ENCODE measurements at places on chromosomes 12 and 14.
A peak's percentile ranks its signal among the peaks of the same experiment; 100 is the strongest.

DNA sequence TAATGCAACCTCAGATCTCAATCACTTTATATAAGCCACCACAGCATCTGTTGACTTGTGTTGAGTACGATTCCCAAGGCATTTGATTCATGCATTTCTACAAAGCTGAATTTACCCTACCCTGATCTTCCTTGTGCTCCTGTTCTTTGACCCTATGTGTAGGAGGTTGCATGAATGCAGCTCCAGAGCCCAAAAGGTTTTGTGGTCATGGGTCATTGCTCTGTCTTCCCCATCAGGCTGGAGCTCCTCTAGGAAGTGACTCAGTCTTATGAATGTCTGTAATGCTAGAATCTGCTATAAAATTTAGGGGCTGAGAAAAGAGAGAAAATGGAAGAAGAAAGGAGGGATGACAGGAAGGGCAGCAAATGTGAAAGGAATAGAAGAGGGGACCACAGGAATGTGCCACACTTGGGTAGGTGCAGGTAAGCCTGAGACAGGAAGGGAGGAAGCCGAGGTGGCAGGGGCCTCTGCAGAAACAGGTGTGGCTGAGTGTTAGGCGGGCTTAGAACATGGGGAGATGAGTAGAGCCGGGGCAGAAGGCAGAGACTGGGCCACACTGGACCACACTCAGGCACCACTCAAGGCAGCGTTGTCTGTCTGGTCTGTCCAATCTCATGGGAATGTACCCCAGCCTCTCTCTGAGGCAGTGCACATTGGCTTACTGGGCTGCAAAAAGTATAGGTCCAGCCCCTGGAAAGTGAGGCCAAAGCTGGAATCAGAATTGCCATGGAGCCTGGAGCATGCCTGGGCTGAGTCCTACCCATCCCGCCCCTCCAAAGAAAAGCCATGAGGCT, 334.1 kb downstream of the BCL11B start:
- no peak for DNase-seq

- no peak for DNase-seq
Observed at GRCh38 chr12:92237762-92238523, 92.3 kb upstream of the BTG1 start.

DNA sequence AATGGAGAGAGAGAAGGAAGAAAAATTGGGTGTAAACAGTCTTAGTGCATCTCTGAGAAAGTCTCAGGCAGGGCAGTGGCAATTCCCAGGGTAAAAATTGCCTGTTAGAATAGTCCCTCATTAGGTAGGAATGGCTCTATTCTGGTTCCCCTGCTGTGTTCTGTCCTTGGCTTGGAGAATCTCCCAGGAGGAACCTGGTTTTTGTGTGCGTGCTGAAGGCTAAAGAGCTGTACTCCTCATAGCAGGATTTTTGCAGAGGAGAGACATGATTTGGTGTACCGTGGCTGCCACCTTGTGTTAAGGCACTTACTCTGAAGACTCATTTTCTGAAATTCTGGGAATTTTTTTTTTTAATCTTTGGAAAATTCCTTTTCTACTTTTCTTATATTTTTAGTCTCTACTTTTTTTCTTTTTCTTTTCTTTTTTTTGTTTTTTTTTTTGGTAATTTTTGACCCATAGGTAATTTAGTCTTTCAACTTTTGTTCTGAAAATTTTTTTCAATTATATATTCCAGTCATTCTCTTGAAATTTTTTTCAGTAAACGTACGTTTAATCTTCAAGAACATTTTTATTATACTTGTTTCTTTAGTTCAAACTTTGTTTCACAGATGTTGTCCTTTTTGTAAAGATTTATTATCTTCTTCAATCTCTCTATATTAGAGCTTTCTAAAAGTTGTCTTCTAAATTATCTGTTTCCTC, 63.8 kb downstream of the FBXO33 start:
- DNase-seq: no peak

- peak; percentile 42 for DNase-seq
Observed at GRCh38 chr14:69317102-69317755, 57.3 kb downstream of the GALNT16 start.

DNA sequence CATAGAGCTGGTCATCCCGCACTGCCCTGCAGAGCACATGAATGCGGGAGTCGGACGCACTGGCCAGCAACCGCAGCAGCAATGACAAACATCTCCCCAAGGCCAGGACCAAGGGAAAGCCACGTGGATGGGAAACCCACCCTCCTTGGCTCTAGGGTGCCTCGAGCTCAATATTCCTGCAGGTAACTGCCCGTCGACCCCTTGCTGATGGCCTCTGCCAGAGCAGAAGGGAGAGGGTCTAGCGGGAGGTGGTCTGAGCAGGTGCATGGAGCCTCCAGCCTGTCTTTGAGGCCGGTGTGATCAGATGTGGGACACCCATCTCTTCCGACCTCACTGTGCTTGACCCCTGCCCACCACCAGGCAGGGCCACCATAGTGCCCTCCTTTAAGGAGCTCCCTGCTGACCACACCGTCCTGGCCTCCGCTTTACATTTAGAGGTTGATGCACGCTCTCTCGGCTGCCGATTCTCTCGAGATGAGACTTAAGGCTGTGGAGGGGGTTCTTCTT, 89.7 kb downstream of the PIWIL1 start:
- peak; percentile 27 for DNase-seq

DNA sequence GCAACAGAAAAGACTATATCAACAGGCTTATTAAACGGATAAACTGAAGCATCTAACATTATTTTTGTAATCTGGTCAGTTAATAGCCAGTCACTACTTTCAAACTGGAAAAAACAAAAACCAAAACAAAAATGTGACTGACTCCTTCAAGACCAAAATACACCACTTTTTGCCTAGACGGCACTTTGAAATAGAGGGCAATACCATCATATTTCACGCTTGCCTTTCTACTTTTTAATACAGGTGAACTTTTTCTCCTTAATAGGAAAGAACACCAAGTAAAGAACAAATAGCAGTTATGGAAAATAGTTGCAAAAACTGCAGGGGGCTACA, 550 bp upstream of the NUP107 start:
- DNase-seq: no peak

DNA sequence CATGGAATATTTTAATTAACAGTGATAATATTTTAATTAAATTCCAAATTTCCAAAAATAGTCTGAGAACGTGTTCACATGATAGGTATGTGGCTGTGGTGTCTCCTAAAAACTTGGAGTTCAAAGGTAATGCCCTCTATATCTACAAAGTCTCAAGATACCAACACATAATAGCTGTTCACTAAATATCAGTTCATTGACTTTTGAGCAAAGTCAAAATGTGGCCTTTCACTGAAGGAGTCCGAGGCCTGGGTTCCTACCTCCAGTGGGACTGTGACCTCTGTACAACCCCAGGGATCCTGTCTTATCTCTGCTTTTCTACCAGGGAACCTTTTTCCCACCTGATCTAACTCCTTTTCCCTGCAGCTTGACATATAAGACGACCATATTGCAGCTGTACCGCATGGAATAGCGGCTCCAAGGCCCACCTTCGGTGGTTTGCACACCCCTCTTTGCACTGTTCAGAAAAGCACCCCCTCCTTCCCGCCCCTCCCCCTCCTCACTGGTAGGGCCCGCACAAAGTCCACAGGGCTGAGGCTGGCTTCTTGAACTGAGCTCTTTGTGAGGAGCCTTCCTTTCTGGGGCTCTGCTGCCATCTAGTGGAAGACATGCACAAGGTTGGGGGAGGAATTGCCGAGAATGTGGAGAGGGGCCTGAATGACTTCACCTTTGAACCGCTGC, 3.1 kb downstream of the CCND2 start:
- DNase-seq: peak; percentile 73

DNA sequence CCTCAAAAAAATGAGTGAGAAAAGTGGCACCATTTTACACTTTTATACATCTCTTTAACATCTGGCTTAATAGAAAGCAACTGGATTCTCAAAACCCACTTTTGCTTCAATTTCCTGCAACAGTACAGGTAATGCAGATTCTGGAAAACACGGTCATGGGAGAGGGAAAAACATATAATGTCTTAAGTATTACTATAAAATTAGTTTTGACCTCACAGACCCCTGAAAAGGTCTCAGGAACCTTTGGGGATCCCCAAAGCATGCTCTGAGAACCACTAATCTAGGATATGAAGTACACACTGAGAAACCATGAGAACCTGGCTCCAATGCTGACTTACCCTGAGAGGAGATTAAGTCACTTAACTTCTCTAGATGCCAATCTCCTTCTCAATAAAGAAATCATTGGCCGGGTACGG, 64.7 kb downstream of the PPP2R5E start:
- no peak for DNase-seq

DNA sequence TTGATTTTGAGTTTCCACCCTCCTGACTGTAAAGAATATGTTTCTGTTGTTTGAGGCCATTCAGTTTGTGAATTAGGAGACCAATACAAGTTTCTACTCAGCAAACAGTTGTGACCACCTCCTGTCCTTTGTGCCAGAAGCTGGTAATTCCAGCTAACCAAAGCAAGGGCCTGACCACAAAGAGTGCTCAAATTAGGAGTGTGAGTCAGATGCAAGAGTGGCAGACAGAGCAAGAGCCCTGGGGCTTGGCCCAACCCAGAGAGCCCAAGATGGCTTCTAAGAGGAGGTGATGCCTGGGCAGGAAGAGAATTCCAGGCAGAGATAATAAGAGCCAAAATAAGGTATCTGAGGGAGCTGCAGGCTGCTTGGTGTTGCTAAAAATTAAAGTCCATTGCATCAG, 77.7 kb upstream of the C14orf132 start:
- DNase-seq: no peak

DNA sequence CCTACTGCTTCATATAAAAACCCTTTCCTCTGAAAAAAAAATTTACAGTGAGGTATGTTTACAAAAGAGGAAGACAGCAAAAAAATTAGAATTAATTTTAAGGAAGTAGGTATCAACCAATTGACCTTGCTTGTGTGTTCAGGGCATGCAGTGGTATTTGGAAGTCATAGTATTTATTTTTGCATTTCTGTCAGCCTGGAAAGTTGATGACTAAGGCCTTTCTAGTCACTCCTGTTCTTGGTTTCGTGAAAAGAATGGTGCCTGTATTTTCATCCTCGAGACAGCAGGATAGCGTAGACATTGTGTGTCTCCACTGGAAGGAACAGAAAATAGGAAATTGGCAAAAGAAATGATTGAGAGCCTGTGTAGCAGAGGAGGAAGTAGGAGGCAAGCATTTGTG, 24.5 kb downstream of the SLC16A7 start:
- no peak for DNase-seq

- no peak for DNase-seq
Observed at GRCh38 chr12:49794021-49794420, 34.2 kb downstream of the NCKAP5L start.

GRCh38 chr14:99363051-99363450, 91.1 kb upstream of the BCL11B start:
- DNase-seq: no peak

DNA sequence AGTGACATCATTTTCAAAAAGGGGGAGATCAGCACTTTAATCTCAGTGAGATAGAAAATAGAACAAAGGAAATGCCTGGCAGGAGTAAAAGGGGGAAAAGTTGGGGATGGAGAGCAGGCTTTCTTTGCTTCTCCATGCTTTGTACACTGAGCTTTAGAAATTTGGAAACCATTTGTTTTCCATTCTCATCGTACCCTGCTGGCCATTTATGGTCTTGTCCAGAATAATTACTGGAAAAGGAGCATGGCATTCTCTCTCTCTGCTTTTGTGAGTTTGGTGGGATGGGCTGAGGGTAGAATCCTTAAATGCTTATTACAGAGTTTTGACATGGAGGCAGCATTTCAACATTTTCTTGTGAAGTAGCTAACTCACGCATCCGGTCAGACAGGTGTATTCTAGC, 104.4 kb upstream of the FLRT2 start:
- no peak for DNase-seq

DNA sequence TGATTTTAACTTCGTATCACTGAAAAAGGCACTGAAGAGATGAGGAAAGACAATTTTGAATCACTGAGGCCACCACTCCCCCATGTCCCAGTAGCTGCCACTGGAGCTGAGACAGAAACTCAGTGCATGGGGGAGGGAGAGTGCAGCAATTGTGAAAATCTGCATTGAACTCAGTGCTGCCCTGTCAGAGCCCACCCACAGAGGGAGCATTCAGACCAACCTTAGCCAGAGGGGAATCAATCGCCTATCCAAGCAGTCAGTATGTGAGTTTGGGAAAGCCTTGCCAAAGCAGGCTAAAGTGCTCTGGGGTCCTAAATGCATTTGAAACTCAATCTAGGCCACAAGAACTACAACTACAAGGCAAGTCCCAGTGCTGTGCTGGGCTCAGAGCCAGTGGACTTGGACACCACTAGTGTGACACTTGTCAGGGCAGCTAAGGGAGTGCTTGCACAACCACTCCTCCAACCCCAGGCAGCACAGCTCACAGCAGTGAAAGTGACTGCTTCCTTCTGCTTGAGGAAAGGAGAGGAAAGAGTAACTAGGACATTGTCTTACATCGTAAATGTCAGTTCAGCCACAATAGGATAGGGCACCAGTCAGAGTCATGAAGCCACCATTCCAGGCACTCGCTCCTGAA, 13.3 kb downstream of the RNASE3 start:
- DNase-seq: no peak

- DNase-seq: no peak
Observed at GRCh38 chr12:27966870-27967269, 5.7 kb downstream of the PTHLH start.

GRCh38 chr12:8958066-8958465, 8.6 kb upstream of the M6PR start:
- DNase-seq: no peak

- no peak for DNase-seq
Observed at GRCh38 chr12:116113398-116114130, 163.9 kb downstream of the MED13L start.

GRCh38 chr12:115468087-115468510, 784.1 kb upstream of the TBX3 start:
- DNase-seq: peak; percentile 72

DNA sequence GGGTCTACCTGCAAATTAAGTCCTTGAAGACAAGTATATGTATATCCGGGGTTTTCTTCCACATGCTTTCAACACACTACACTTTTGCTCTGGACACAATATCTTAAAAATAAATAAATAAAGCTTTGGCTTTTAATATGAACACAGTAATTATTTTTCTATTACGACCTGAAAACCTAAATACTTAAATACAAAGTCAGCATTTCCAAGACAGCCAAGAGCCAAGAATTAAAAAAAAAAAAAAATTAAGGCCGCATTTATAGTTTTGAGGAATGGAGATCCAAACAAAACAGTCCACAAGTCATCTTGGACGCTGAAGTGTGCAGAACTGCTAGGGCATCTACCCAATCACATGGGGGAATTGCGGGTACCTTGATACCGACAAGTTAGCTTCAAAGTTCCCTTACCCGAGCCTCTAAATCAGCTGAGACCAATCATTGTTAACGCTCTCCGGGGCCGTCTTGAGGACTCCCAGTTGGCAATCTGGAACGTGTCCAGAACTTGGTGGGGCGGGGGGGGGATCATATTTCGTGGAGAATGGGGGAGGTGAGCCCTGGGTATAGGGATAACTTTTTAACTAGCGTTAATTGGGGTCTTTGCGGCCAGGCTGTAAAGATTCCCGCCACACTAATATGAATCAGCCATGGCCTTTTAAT, 731 bp upstream of the PCNX4 start:
- peak; percentile 56 for DNase-seq

DNA sequence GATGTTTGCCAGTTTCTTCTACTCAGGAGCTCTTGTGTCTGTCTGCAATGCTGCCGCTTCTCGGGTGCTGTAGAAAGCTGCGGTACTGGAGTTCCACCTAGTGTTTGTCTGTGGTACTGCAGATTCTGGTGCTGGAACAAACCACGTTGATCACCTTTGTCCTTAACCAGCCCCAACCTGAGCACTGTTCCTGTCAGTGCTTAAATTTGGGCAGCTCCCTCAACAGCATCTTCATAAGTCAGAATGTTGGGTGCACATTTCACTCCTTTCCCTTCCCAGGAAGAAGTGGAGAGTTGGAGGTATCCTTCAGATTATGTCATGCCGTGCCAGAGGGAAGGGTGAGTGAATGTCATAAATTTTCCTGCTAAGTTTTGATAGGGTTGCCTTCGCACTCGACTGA, 48.7 kb upstream of the LALBA start:
- DNase-seq: peak; percentile 76
